ENCODE measurements at places on chromosomes 2 and 18.

GRCh38 chr2:48414980-48415835 lies 114.7 kb upstream of the STON1 start:
- DNase-seq, result no peak

GRCh38 chr2:72148003-72148836 lies 558 bp upstream of the CYP26B1 start:
- DNase-seq, result peak; percentile 16

DNA sequence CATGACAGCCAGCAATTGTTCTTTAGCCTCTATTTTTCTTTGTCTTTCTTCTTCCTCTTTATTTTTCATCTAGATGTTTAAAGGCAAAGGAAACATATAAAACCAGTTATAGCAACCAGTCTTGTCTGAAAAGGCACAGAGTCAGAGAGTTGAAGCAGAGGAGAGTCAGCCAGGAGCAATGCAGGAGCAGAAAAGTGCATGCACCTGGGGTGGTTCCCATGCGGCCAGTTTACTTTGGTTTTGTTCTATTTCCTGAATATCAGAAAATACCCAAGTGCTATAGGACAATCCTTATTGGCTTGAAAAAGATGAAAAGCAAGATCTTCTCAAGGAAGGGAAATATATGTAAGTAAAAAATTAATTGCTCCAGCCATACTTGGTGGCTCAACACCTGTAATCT lies 44.9 kb downstream of the CFAP210 start:
- no peak for DNase-seq

DNA sequence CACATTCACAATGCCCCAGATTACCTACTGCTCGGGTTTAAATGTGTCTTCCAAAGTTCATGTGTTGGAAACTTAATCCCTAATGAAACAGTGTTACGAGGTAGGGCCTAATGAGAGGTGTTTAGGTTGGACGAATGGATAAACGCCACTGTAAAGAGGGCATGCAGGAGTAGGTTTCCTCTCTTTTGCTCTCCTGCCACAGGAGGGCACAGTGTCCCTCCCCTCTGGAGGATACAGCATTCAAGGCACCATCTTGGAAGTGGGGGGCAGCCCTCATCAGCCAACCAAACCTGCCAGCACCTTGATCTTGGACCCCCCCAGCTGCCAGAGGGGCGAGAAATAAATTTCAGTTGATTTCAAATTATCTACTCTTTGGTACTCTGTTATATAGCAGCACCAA lies 103.5 kb downstream of the TSHZ1 start:
- peak; percentile 43 for DNase-seq

- DNase-seq, result no peak
Observed at GRCh38 chr2:193703411-193703810, 1508.7 kb upstream of the TMEFF2 start.

DNA sequence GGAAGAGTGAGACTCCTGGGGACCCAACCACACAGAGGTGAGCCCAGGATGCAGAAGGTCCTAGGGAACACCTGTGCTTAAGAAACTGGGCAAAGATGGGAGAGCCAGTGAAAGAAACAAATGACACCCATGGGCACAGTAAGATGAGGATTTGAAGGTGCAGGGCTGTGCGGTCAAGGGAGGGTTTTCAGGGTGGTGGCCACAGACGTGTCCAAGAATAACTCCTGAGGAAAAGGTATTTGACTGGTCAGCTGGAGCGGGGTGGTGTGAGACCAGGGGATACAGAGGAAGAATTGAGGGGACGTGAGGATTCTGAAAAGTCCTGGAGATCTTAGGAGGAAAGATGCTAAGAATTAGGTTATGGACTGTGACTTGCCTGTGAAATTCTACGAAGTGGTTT lies 142.9 kb downstream of the TMEM163 start:
- DNase-seq, result no peak

DNA sequence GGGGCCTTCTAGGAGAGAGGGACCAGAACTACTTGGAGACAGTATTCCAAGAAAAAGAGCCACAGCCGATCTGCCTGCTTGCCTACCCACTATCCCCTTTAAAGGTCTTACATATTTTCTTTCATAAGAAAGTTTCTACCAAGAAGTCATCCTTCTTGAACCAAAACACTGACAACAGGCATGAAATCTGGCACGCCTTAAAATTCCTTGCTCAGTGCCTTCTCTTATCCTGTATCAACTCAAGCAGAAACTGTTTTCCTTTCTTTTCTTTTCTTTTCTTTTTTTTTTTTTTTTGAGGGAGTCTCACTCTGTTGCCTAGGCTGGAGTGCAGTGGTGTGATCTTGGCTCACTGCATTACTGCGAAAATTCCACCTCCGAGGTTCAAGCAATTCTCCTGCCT lies 48.3 kb upstream of the ZFP36L2 start:
- DNase-seq, result no peak

DNA sequence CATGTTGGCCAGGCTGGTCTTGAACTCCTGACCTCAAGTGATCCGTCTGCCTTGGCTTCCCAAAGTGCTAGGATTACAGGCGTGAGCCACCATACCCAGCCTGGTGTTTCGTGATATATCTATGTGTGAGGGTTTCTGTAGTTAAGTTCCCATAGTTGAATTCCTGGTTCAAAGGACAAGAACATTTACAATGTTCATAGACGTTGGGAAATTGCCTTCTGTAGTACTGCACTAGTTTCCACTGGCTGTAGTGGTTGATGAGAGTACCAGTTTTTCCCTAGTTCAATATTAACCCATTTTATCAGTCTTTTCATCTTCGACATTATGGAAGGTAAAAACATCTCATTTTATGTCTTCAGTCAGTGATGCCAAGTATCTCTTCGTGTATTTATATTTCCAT lies 171.0 kb downstream of the NEDD4L start:
- DNase-seq, result no peak

- no peak for DNase-seq
Observed at GRCh38 chr2:66516499-66516898, 81.6 kb downstream of the MEIS1 start.

- DNase-seq, result no peak
Observed at GRCh38 chr18:13553449-13553848, 172.9 kb downstream of the FAM210A start.

DNA sequence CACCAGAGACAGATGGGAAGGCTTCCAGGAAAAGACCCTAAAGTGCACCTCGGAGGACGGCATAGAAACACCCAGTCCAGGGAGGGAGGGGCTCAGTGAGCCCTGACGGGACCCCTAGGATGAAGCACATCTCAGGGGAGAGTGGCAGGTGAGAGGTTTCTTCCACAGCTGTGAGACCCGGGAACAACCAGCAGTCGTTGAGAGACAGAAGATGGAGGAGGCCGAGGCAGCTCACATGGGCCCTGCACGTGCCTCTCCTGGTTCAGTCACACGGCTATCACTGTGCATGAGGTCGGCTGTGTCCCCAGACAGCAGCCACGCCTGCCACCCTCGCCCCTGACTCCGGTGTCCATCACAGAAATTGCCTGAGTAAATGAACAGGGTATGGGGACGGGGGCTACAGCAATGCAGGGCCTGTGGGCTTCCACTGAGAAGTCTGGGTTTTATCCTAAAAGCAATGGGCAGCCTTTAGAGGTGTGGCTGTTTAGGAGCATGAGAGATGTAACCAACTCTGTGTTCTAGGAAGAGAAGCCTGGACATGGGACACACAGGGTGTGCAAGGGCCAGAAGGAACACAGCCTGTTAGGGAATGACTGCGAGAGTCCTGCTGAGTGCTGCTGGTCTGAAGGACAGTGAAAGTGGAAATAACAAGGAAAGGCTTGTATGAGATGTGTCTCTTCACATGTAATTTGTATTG lies 102.0 kb downstream of the TMEM18 start:
- DNase-seq, result no peak

DNA sequence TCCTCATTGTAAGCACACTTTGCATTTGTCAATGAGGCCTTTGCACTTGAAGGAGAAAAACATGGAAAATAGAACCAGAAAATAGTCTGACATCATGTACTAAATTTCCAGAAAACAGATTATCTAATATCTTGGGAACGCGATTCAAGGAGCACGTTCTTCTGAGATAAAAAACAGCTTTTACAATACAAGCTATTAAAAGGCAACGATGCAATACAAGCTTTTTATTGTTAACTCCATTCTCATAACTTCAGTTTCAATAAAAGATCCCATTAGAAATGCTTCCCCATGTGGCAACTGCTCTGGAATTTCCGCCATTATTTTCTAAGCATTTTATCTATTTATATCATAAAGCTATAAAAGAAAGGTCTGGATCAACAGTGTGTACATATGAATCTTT lies 40.3 kb downstream of the NRXN1 start:
- no peak for DNase-seq

- no peak for DNase-seq
Observed at GRCh38 chr2:239328351-239329191, 72.2 kb downstream of the HDAC4 start.

DNA sequence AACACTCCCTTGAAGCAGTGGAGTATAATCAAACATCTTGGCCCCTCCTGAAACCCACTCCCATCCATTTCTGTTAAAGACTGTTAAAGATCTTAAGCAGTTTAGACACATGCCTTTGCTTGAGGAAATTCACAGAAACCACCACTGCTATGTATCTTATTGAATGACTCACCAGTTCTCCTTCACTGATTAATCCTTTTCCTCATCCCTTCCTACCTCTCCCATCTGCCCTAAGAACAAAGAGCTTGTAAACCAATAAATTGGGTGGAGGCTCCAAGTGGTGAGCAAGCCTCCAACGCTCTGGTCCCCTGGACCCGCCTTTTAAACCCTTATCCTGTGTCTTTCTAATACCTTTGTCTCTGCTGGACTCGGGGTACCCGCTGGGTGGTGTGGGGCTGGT lies 746.1 kb downstream of the LRP1B start:
- DNase-seq, result no peak

- DNase-seq, result no peak
Observed at GRCh38 chr2:51149725-51150124, 117.8 kb upstream of the NRXN1 start.

DNA sequence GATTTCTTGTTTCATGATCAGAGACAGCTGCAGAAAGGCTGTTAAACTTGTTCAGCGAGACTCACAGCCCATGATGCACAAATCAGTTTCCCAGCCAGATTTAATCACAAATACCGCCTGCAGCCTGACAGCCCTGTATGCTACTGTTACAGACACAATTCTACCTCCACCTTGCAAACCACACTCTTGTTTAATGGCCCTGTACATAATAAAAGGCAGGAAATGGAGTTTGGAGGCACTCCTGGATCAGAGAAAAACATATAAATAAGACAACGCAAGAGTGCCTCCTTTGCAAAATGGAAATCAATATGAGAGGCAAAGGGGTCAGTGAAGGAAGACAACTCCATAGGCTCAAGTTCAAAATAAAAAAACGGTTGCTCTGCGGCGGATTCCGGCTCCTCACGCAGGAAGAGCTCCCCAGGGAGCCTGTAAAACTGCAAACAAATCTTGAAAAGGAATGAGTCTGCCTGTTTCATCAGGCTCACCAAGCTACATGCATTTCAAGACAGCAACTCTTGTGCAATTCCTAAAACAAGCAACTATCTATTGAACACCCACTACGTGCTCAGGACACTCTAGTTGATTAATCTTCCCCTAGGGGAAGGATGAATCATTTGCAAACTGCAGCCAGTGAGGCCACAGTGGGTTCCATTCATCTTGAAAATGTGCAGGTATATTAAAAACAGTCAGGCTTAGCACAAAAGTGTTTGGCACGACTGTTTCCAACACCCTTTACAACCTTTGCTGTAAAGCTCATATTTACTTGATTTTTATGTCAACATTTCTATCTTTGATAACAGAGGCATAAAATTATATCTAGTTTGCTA lies 37.5 kb downstream of the TBC1D8 start:
- no peak for DNase-seq

GRCh38 chr2:233199870-233200269 lies 51.6 kb upstream of the ATG16L1 start:
- DNase-seq, result no peak

DNA sequence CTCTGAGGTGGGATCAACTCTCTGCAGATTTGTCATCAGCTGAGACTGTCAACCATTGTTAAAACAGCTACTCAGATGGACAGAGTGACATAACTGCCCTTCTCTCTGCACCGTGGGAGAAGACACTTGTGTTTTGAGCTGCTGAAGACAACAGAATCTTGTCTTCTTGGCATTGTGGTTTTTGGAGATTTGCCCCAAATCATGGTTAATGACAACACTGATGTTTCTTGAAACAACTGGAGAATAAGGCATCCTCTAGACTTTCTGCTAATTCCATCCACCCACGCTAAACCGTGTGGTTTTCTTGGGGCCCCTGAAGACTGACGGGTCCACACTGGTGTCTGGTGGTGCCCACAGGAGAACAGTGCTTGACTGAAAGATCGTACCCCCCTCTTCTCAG lies 39.5 kb downstream of the SH3BP4 start:
- DNase-seq, result no peak

- no peak for DNase-seq
Observed at GRCh38 chr18:48203961-48204666, 205.1 kb downstream of the ZBTB7C start.

DNA sequence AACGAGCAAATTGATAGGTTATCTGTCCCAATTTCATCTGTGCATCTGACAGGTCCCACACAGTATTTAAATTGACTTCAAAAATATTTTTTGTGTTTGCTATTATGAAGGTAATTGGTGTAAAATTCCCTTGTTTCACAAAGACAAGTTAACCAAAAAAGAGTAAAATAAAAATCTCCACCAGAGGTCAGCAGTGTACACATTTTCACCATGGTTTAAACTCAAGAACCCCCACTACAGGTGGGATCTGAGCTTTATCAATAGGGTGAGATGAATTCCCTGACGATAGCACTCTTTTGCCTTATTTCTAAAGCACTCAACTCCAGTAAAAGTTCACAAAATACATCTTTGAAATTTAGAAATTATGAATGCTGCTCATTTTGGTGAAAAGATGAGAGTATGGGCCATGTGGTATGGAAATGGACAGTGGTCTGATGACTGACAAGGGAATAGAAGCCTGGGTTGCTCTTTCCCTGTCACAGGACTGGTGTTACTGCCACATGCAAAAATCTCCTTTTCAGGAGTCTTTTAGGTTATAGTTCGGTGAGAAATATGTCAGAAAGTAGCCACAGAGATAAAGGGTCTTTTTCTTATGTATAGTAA lies 68.0 kb downstream of the SERPINB8 start:
- DNase-seq, result no peak

DNA sequence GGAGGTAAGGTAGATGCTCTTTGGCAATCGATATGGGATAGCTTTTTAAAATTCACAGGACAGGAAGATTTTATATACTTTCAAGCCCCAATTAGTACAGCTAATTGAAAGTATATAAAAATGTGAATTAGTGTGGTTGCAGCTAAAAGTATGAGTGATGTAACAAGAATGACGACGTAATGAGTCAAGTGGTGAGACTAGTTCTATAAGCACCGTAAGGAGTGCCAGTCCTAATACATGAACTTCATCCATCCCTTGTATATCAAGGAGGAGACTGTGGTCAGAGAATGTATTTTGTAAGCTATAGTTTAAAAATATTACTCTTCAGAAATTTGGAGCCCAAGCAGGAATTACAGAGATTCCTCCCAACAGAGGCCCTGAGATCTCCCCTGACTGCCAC lies 25.8 kb downstream of the DNAJC27 start:
- DNase-seq, result no peak

DNA sequence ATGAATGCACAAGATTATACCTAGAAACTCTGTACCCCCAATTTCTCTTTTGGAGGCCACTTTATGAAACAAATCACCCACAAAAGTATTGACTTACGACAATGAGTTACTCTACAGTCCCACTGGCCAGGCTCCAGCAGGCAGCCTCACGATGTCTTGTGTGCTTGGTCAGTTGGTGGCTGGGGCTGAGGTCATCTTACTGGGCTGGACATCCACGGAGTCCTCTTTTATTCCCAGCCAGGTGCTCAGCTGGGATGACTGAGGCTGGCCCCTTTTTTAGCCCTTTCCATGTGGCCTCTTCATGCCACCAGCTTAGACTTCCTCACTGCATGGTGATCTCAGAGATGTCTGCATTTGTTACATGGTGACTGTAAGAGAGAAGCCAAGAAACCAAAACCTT lies 8.9 kb upstream of the ID2 start:
- no peak for DNase-seq
